Small intestine (tissue), 16 donors: ENCODE measurements at places on chromosomes 2 and 18.
A peak's percentile ranks its signal among the peaks of the same experiment; 100 is the strongest.

GRCh38 chr2:205655779-205656456 is 26.4 kb upstream of the NRP2 start:
- no peak for DNase-seq

DNA sequence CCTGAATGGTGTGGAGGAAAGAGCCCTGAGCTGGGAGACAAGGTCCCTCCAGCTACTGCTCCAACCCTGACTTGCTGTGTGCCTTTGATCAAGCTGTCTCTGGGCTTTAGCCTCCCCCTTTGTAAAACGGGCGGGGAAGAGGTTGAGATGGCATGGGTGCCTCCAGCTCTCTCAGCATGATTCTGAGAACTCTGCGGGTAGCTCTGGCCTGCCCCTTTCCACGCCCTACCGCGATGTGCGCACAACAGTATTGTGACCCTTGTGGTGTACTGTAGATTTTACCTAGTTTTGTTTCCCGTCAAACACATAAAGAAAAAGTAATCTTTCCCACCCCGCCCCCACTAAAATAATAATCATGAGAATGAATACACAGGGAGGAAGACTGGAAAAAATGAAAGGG is 5.3 kb downstream of the CD8A start:
- DNase-seq: no peak

DNA sequence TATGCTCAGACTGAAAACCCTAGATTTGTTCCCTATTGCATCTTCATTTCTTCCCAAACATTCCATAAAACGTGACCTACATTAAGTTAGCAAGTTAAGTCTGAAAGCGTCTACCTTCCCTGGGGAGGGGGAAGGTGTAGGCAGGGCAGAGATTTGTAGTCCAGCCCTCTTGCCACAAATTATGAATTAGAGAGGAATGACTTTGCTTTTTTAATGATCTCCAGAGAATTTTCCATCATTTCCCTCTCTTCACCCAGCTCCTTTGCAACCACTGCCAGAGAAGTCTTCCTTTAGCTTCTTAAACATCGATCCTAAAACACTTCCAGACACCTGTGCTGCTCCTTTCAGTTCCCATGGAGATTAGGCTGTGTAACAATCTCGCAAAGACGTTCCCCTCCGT is 1.2 kb downstream of the C2orf76 start:
- DNase-seq: no peak

- DNase-seq: no peak
Measured at GRCh38 chr2:240836781-240837467, 16.9 kb upstream of the KIF1A start.

- no peak for DNase-seq
Measured at GRCh38 chr2:205699515-205700289, 17.4 kb downstream of the NRP2 start.

- peak; percentile 16 for DNase-seq
Measured at GRCh38 chr2:158214431-158214830, 112.8 kb downstream of the UPP2 start.

DNA sequence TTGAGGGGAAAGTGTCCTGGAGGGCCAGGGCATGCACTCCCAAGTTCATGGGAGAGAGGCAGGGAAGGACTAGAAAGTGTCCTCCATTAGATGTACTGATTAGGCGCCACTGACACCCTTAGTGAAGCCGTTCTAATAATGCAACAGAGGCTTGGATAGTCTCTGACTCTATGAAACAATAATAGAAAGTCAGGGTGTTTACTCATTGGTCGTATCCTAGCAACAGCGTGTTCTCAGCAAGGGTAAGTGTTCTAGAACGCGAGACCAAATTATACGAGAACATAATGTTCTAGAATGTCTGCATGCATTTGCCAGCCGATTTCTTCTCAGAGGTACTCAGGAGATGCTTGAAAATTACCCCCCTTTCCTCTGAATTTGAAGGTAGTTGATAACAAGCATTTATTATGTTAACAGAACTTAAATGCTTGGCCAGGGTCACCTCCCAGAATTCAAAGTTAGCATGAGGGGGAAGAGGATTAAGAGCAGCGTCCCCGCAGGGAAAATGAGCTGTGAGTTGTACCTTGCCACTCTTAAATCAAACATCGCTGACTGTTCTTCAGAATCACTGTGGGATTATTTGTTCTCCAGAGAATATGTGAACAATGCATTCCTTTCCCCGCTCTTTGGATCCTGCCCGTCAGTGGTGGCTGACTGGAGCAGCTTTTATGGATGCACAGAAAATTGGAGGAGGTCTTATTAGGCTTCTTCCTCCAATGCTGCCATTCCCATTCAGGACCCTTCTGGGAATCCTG is 33.7 kb upstream of the PDIA6 start:
- no peak for DNase-seq

- DNase-seq: no peak
Measured at GRCh38 chr18:2681993-2682603, 26.6 kb downstream of the SMCHD1 start.

- DNase-seq: peak; percentile 96
Measured at GRCh38 chr2:134391751-134392160, 137.9 kb downstream of the MGAT5 start.

- no peak for DNase-seq
Measured at GRCh38 chr2:109305490-109306167, 176.6 kb downstream of the SH3RF3 start.

DNA sequence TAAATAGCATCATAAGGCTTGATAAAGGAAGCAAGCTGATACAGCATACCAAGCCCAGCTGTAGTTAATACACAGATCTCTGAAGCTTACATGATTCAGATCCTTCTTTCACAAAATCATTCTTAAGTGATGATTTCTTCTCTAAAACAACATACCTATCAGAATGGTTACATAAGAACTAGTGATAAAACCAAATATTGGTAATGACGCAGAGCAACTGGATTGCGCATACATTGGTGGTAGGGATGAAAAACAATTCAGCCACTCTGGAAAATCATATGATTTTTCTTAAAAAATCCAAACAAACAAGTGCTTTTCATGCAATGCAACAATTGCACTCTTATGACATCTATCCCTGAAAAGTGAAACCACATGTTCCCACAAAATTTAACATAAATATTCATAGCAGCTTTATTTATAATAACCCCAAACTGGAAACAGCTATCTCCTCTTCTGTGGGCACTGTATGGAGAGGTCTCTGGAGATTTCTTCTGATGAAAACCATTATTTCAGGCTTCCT is 153.6 kb upstream of the DSEL start:
- no peak for DNase-seq

GRCh38 chr2:182715121-182715891 is 751 bp upstream of the DNAJC10 start:
- DNase-seq: no peak

- no peak for DNase-seq
Measured at GRCh38 chr2:219664944-219665343, 37.5 kb downstream of the SLC4A3 start.

DNA sequence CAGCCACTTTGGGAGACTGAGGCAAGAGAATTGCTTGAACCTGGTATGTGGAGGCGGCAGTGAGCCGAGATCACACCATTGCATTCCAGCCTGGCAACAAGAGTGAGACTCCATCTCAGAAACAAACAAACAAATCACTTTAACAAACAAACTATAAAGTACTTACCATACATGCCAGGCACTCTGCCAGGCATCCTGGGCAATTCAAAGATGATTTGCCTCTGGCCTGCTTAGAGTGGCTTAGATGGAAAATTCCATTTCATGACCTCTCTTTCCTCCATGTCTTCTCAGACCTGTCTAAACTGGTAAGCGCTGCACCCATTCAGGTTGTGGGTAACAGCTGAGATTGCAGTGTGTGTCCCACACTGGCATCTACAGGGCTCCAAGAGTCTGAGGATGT is 273.2 kb downstream of the BCL2 start:
- no peak for DNase-seq

DNA sequence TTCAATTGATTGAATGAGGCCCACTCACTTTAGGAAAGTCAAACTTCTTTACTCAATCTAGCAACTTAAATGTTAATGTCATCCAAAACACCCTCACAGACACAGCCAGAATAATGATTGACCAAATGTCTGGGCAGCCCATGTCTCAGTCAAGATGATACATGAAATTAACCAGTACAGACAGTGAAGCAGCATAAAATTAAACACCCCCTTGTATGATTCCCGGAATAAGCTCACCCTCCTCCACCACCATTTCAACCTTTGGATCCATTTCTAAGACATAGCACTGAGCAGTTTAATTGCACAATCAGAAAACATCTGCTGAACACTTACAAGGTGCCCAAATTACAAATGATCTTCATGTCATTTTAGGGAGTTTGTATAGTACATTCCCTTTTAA is 570.7 kb upstream of the ID2 start:
- DNase-seq: no peak

GRCh38 chr2:56682397-56682760 is 498.6 kb downstream of the CCDC85A start:
- no peak for DNase-seq
